Cortex of kidney (tissue), 1 donor: ENCODE measurements at places on chromosomes 12 and 14.

GRCh38 chr12:130715150-130715997, 725 bp downstream of the RIMBP2 start:
- DNase-seq, result no peak

GRCh38 chr14:28764257-28765160, 2.1 kb upstream of the FOXG1 start:
- no peak for DNase-seq

GRCh38 chr14:47022721-47023120, 371.1 kb upstream of the RPL10L start:
- DNase-seq, result no peak

DNA sequence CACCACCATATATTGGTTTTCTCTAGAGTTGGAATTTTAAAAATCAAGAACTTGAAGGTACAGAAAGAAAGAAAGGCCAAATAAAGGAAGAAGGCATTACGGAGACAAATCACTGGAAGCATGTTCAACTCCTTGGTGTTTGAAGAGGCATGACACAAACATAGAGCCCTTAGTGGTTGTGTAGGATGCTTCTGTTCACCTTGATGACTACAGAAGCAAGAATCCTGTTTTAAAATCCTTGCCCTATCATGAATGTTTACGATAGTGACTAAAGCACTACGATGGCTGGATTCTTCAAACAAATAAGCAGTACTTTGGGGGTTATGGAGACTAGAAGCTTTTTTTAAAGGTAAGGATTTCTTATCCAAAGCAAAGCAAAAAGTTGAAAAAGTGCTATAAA, 10.3 kb upstream of the ISM2 start:
- DNase-seq, result no peak

DNA sequence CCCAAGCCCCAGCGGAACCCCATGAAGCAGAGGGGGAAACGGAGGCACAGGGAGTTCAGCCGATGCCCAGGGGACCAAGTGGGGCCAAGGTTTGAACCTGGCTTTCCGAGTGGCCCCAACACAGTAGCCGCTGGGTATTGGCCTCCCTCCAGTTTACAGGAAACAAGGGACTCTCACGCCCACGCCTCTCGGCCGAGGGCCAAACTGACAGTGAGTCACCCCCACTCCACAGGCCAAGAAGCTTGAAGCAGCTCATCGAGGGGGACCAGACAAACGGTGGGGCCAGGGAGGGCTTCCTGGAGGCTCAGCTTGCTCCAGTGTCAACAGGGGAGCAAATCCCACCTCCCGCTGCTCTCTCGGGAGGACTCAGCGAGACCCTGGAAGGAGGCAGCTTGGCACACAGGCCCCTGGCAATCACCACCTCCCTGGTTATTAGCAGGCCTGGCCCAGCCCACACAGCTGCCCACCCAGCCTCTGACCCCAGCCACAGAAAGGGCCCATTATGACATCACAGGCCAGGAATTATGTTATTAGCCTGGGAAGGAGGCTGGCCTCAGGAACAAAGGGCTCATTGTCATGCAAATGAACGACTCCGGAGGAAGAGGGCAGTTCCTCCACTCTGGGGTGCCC, 54.6 kb downstream of the NCOR2 start:
- DNase-seq, result no peak

DNA sequence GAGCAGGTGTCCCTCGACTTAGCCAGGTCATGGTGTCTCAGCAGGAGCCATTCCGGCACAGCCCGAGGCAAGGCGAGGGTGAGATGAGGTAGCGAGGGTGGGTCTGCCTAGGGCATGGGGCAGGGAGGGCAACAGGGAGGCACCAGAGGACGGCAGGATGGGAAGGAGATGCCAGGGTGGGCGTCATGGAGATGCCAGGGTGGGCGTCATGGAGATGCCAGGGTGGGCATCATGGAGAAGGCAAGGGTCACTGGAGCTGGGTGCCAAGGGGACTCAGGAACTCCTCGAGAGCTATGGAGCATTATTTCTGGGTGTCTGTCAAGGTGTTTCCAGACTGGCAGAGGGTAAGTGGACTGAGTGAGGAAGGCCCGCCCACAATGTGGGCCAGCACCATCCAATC, 7.4 kb downstream of the DEGS2 start:
- no peak for DNase-seq

DNA sequence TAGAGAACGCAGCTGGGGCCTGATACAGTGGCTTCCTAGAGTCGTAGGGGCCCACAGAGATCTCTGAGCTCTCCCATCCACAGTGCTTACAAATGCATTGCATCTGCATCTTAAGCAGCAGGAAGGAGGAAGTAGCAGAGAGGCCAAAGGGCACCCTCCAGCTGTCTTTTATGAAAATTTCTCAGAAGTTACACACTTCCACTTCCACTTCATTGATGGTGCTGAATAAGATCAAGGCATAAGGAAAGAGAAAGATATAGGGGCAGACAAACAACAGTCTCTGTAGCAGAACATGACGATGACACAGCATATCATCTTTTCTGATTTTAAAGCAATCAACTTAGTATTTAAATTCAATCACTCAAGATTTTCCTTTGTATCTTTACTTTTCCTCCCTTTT, 51.6 kb upstream of the ABCC9 start:
- no peak for DNase-seq

- DNase-seq, result no peak
These were observed 25.5 kb downstream of the SCARB1 start for GRCh38 chr12:124837958-124838803.

- no peak for DNase-seq
These were observed 18.5 kb upstream of the PMCH start for GRCh38 chr12:102215992-102216691.

DNA sequence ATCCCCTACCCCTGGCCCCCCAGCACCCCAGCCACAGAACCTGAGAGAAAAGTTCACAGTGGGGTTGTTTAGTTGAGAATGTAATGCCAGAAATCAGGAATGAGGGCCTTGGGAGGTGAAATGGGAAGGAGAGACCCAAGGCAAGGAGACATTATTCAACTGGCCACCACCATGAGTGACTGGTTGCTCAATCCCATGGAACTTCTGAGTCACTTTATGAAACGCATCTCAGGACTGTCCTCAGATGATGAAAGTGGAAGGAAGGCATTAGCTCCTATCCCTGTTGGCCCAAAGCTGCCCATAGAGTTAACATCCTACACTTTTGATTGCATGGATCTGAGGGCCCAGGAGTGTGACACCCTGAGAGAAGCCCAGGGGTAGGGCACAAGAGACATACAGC, 25.4 kb upstream of the TCL1A start:
- DNase-seq, result no peak

DNA sequence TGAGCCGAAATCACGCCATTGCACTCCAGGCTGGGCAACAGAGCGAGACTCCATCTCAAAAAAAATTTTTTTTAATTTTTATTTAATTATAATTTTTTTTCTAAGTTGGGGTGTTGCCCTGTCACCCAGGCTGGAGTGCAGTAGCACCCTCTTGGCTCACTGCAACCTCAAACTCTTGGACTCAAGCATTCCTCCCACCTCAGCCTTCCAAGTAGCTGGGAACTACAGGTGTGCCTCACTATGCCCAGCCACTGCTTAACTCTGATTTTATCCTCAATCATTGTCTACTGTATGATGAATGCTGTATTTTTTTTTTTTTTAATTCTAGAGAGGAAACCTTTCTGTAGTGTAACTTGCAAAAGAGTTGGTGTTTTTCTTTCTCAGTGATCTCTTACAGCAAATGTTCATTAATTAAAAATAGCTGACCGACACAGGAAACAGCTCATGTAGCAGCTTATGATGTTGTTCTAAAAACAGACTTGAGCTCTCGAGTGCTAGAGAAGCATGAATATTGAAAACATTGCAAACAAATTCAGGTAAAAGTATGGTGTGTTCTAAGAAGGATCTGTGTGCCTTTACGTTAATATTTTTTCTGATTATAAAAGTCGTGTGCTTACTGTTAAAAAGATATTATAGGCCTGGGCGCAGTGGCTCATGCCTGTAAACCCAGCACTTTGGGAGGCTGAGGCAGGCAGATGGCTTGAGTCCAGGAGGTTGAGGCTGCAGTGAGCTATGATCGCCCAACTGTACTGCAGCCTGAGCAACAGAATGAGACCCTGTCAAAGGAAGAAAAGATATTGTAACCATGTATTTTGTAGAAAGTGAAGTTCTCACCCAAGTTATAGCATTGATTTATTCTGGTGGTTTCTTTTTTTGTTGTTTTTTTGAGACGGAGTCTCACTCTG, 68.9 kb downstream of the FGD4 start:
- no peak for DNase-seq

GRCh38 chr14:104107101-104107581, 21.6 kb downstream of the ASPG start:
- no peak for DNase-seq

GRCh38 chr12:106976668-106977067, 10.3 kb downstream of the MTERF2 start:
- DNase-seq, result no peak

DNA sequence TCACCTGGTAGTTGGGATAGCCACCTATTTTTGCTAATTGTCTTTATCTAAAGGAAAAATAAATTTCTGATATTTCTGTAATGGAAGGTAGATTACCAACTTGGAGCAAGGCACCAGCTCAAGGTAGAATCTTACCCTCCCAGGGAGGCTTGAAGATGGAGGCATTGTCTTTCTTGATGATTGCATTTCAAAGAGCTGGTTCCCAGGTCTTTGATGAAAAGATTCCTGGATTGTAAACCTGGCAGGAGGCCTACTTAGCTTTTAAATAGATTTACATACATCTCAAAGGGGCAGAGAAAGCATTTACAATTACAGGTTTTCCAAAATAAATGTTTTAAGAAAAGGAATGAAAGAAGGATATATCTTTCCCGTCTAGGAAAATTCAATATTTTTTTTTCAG, 729.2 kb downstream of the LRFN5 start:
- no peak for DNase-seq

GRCh38 chr14:98952593-98953350, 319.2 kb downstream of the BCL11B start:
- DNase-seq, result no peak

DNA sequence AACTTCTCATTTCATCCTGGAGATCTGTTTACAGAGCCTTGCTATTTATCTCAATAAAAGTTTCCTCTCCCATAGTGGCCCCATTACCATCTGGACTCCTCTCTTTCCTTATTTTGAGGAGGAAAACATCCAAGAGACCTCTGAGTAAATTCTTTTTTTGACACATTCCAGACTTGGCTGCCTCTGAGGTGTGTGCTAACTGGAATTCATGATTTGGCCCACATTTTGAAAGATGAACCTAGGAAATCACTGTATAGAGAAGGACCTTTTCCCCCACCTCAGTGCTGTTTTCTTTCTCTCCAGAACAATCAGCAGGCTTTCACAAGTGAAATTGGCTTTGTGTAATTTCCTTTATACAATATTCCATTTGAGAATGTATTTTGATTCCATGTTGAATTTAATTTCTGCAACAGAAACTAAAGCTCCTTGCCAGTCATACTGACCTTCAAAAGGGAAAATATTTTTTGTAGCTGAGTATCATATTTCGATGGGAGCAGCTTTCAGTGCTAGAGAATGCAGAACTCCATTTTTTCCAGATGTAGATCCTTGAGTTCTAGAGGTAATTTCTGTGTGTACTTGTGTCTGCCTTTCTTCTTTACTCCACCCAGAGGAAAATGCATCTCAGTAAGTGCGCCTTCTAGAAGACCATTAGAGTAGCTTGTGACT, 244.9 kb upstream of the RGS6 start:
- no peak for DNase-seq

- DNase-seq, result no peak
These were observed 47.2 kb downstream of the RFX4 start for GRCh38 chr12:106629797-106630659.

- no peak for DNase-seq
These were observed 175.7 kb upstream of the EGLN3 start for GRCh38 chr14:34126586-34126985.

DNA sequence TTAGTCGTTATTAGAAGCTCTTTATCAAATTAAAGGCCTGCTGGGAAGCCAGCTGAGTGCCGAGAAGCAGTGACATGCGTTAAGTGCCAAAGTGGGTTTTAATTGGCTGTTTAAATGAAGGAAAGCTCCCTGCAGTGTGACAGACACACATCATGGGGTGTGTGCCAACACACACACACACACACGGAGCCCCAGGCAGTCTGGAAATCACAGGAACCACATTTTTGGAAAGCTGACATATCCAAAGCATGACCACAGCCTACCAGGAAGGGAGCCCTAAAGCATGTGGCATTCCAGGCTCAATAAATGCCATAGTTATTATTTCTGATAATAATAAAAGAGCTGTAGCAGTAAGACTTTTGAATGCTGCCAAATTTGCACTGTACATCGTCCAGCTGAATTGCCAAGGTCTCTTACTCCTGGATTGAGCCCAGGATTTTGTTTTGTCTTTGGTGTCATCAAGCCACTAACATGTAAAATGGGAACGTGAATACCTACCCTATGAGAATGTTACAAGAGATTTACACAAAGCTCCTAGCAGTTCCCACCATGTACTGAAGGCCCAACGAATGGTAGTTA, 135.1 kb downstream of the TMEM30B start:
- no peak for DNase-seq

DNA sequence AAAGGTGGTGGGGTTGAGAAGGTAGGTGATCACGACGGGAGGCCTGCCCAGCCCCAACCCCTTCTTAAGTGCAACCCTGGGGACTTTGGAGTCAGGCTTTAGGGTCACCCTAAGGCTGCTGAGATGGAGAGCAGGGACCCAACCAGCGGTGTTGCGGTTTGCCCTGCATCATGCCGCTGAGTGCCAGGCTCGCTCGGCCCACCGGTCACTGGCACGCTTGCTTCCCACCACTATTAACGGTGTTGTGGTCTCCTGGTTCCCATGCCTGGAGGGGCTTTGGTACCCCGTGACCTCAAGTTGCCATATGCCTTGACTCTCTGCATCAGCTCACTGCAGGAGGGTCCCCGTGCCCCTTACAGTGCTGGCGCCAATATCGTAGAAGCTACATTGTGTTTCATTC, 18.4 kb upstream of the MEG3 start:
- DNase-seq, result no peak

DNA sequence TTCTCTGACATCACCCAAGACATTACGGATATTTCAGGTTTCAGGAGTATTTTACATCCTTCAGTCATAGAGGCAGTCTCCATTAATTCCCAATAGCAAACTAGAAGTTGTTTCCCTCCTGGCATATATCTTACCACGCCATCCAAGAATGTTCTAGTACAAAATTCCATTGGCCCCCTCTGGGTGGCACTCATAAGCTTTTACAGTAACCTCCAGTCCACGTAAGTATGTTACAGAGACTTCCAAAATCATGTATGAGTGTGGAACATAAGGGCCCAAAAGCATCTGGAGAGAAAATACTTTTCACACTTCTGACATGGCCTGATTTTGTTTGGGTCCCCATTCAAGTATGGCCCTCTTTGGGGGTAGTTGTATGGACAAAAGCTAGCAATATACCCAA, 58.1 kb upstream of the DHRS4 start:
- DNase-seq, result no peak

DNA sequence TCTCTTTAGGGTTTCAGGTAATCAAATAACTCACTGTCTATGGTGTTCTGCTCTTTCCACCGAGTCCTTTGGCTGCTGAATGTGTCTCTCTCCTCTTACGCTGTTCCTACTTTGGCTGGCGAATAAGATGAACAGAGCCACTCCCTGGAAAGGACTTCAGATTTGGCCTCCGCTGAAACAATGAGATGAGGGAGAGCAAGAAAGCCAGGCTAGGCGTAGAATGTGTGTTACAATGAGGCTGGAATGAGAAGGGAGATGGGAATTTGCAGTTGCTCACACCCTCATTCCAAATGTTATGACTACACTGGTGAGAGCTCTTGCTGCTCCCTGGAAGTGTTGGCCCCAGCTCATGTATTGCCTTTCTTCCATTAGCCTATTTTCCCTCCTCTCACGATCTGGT, at the start of gene MFAP5:
Gene MFAP5, minus strand, starts transcription at position 234 of the 400 bp plus-strand sequence. CDS start 722 bp downstream, outside the sequence.
- no peak for DNase-seq

- no peak for DNase-seq
These were observed 42.0 kb upstream of the RASSF3 start for GRCh38 chr12:64568298-64568697.

GRCh38 chr12:51240971-51241370, 2.3 kb downstream of the DAZAP2 start:
- no peak for DNase-seq
